ENCODE measurements at places on chromosomes 1 and 21.
A peak's percentile ranks its signal among the peaks of the same experiment; 100 is the strongest.

DNA sequence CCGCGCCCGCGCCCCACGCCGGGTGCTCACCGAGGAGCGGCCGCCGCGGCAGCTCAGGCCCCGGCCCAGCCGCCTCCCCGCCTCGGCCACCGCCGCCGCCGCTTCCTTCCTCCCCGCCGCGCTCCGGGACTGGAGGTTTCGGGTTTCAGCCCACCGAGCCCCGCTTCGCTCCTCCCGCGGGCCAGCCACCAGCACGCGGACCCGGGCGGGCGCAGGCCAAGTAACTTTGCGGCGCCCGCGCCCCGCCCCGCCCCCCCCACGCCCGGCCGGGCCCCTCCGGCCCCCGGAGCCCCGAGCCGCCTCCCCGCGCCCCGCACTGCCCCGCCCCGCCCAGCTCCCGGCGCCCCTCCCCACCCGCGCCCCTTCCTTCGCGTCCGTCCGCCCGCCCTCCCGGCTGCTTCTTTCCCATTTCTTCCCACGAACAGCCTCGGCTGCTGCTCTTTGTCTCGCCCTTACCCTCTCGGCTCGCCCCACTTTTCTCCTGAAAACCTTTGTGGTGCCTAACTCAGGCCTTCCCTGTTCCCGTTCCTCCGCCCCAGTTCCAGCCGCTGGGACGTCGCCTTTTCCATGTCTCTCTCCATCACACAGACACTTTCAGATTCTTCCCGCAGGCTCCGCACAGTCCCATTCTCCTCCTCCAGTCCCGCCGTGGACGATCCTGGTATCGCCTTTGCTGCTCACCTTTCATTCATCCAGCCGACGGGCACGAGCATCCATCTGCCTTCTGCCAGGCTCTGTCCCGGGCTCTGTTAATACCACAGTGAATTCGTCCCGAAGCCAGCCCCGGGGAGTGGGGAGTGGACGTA, at the start of gene GPR161:
Gene GPR161, minus strand, starts transcription at position 222 of the 806 bp plus-strand sequence. CDS start 32,080 bp downstream, outside the sequence.
- DNase-seq = no peak

DNA sequence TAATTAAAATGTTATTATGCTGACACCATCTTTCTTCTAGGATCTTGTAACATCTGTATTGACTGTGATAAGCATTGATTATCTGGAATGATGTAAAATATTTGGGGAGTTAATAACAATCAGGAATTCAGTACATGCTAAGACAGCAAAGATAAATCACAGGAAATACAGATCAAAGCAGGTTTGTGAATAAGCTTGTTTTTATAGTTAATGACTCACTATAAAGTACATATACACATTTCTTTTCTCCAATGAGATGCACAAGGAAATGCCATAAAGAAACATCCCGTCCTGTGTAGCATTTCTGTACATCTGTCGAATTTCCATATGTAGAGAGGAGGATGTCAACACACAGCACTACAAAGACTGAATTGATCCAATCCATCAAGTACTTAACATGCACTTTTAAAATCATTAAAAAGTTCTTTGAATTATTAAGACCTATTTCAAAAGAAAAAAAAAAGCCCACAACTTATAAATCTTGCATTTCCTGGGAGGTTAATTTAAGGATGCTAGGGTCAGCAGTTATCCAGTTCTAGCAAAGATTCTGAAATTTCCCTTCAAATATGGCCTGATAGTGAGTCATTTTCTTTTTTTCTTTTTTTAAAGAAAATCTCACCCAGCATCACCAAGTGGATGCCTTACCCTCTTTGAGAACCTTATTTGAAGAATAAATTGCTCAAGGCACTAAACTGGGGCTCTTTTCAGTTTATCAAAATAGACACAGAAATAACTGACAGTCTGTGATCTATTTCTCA, 243.2 kb upstream of the NR5A2 start:
- DNase-seq = no peak

GRCh38 chr1:156379420-156380165, 10.6 kb downstream of the RHBG start:
- DNase-seq = no peak

DNA sequence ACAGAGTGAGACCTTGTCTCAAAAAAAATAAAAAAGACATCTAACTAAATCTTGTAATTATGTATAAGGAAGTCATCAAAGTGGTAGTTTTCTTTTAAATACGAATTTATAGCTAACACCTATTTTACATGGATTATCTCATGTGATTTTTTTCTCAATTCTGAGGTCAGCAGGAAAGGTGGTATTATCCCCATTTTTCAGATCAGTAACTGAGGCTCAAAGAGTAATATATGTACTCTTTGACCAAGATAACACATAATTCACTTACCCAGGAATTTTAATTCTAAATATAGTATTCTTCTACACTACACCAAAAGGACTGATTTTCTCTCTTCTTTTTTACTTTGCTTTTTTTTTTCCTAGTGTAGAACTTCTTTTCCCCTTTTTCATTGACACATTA, 9.1 kb downstream of the IFT25 start:
- DNase-seq = no peak

DNA sequence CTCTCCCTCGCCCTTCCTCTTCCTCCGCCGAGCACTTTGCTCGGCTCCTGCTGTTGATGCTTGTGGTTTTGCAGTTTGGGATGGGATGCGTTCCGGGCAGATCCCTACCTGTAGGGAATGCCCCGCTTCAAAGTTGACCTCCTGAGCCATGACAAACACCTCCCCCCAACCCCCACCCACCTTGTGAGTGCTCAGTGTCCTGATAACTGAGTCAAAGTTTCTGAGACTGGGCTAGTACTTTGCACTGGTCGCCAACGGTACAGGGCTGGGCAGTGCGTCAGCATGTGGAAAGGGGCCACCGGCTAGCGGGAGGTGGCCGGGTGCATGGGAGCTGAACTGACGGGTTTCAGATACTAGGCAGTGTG, 771 bp downstream of the RABGAP1L start:
- peak; percentile 21 for DNase-seq

DNA sequence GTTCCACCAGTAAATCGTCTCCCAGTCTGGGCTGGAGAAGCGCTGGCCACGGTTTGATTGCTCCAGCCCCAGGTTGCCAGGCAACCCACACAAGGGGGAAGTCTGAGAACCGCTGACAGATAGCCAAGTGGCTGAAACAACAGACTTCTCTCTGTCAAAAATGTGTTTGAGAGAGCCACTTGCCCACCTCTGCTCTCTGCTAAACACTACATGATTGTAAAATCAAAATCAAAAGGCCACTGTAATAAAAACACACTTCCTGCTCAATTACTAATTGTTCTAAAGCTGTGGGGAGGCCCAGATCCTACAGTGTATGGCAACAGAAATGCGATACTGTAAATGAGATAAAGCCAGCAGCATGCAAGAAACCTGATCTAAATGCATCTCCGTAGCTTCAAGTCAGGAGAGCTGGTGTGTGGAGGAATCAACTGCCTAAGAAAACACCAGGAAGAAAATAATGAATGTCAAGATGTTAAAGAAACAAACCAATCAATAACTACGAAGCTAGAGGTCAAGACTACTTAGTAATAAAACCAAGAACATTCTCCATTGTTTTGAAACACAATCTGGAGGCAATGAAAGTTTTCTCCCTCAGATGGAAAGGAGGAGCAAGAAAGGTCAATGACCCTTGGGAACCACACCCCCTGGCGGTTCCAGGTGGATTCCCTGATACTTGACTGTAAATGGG, 121.2 kb downstream of the SLC45A1 start:
- DNase-seq = peak; percentile 90

DNA sequence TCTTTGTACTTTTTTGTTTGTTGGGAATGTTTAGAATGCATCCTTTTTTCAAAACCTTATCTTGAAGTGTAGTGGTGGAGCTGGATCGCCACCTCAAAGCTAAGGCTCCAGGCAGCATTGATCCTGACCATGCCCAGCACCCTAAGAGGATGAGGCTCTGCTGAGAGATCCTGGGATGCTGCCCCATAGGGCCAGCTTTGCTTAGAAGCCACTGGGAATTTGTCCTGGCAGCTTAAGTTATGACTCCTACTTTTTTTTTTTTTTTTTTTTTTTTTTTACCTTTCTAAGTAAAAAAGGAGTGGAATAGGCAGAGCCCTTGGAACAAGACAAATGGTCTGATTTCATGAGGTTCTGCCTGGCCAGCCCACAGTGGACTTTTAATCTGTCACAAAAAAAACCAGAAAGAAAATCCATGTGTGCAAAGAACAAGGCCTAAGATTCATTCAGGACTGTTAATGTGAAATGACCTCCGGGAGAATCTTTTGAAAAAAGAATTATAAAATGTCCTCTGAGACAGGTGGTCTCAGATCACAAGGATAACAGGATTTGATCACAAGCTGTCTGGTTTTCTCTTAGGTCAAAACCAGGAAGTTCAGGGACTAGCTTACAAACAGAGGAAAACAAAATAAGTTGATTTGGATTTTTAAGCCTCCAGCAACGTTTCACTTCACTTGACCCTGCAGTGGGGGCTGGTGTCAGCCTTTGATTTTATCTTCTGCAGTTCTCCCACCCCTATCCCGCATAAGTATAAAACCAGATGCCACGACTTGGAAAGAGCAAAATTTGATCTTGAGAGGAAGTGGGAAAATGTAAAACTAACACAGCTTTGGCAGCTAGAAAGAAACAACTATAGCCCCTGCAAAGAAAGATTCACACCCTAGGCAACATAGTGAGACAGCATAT, 25.9 kb upstream of the RAP1A start:
- DNase-seq = no peak

- DNase-seq = no peak
Observed at GRCh38 chr1:42951588-42951987, 7.1 kb downstream of the SLC2A1 start.

DNA sequence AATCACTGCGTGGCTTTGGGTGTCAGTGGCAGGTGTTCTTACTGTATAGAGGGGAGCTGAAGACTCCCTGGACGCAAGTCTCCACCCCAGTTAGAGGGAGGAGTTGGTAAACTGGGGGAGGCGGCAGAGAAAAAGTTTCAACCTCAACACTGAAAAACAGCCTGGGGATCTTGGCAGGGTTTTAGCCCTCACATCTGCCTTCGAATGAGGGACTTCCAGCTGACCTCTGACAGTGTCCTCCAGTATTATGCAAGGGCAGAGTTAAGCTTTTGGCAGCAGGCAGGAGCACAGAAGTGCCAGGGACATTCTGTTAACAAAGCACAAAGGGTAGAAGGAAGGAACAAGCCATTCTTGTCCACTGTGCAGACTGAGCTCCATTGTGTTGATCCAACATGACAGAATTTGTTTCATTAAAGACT, 41.2 kb upstream of the RAB4A start:
- no peak for DNase-seq

GRCh38 chr1:231581859-231582258, 44.7 kb upstream of the DISC1 start:
- no peak for DNase-seq

GRCh38 chr21:32834916-32835235, 63.3 kb upstream of the PAXBP1 start:
- no peak for DNase-seq

GRCh38 chr1:190497565-190497964, 19.9 kb upstream of the BRINP3 start:
- no peak for DNase-seq

- peak; percentile 98 for DNase-seq
Observed at GRCh38 chr1:202589190-202589930, 120.9 kb downstream of the SYT2 start.

GRCh38 chr1:160168016-160168415, 16.6 kb downstream of the ATP1A4 start:
- no peak for DNase-seq

- peak; percentile 9 for DNase-seq
Observed at GRCh38 chr21:29441651-29442050, 142.9 kb downstream of the BACH1 start.

GRCh38 chr1:151989211-151989862, 4.3 kb downstream of the S100A10 start:
- DNase-seq = peak; percentile 86

GRCh38 chr1:33300673-33301072, 20.2 kb downstream of the A3GALT2 start:
- peak; percentile 74 for DNase-seq

DNA sequence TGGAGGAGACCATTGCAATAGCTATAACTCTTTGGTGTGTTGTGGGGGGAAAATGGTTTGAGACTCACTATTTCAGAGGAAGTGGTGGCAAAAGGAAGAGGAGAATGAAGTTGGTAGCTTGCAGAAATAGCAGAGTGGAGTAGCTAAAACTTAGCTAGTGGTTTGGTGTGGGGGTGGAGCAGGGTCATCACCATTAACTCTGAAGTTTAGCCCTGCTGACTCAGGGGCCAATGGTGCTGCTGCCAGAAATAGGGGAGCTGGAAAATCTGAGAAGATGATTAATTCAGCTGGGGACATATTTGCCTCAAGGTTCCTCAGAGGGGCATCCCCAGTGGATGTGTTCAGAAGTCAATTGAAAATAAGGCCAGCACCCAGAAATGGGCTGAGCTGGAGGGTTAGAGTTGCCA, 65.4 kb downstream of the RUNX1 start:
- DNase-seq = peak; percentile 88

- DNase-seq = peak; percentile 3
Observed at GRCh38 chr1:197519741-197520334, 251.8 kb downstream of the CRB1 start.

GRCh38 chr1:6473974-6474814, 8.2 kb upstream of the TNFRSF25 start:
- DNase-seq = no peak

- no peak for DNase-seq
Observed at GRCh38 chr21:34612056-34612455, 2.9 kb downstream of the RCAN1 start.

DNA sequence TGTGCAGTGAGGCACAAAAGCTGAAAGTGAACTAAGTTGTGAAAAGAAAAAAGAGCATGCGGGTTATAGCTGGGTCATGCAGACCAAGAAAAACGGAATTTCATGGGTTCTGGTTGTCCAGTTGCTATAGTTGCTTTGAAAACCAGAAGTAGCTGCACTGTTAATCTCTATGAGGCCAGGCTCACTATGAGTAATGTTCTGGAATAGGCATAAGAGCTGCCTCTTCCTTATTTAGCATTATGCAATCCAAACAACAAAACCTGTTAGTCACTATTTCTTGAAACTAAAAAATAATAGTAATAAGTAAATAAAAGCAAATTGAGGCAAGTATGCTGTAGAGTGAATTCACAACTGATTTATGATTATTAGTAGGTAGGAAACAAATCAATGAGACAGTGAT, 1383.7 kb downstream of the MRPL39 start:
- DNase-seq = no peak

GRCh38 chr1:219906924-219907771, 21.2 kb downstream of the SLC30A10 start:
- no peak for DNase-seq

DNA sequence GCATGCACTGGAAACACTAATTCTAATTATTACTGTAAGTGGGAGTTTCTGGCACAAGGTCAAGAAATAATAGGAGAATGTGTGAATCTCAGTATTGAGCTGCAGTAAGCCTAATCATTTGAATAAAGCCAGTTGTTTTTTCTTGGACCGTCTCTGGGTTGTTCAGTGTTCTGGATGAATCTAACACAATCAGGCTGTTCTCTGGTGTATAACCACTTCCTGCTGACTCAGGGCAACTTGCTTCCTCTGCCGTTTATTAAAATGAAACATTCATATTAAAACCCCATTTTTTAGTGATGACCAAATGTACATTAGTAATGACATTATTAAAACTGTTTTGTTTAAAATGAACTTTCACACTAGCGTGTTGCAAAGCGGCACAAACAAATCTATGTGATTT, 273.1 kb upstream of the SNX7 start:
- peak; percentile 66 for DNase-seq
